NCI-H1436 treated with DMSO at 0.1 percent for 48 hours (cell line): ENCODE measurements at places on chromosomes 3 and 15.

DNA sequence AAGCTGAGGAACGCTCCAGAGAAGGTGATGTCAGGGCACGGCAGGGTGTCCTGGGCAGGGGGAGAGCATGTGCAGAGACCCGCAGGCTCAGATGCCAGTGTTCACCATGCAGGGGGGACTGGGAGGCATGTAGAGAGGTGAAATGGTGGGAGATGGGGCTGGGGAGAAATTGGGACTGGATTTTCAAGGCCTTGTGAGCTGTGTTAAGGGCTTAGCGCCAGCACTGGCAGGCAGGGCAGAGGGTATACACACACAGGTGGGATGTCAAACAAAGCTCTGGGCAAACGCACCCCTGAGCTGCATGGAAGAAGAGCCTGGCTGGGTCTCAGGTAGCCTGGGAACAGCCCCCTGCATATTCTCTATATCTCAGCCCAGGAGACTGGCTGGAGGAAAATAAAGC lies 282.7 kb downstream of the SHQ1 start:
- no peak for DNase-seq

DNA sequence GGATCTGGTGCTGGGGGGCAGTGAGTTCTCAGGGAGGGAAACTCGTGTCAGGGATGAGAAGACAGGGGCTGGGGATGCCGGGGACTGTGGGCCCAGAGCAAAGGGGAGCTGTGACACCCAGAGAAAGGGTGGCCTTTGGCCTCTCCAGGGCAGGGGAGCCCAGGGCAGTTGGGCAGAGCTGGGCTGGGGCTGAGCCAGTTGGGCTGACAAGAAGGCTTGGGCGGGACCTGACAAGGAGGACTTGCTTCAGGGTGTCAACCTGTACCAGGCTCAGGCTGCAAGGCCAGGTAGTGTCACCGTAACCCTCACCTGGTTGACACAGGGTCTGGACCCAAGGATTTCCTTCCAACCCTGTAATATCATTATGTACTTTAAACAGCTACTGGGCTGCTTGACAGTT lies 13.2 kb upstream of the ANPEP start:
- no peak for DNase-seq

- DNase-seq, result no peak
Observed at GRCh38 chr3:129289201-129289921, 10.7 kb downstream of the HMCES start.

DNA sequence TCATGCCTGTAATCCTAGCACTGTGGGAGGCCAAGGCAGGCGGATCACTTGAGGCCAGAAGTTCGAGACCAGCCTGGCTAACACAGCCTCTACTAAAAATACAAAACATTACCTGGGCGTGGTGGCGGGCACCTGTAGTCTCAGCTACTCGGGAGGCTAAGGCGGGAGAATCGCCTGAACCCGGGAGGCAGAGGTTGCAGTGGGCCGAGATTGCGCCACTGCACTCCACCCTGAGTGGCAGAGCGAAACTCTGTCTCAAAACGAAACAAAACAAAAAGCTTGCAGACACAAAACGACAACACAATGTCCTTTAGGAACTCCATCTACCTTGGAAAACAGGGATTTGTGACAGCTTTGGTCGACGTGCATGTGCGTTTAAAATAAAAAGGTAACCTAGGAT lies 716 bp upstream of the KLHL24 start:
- no peak for DNase-seq

DNA sequence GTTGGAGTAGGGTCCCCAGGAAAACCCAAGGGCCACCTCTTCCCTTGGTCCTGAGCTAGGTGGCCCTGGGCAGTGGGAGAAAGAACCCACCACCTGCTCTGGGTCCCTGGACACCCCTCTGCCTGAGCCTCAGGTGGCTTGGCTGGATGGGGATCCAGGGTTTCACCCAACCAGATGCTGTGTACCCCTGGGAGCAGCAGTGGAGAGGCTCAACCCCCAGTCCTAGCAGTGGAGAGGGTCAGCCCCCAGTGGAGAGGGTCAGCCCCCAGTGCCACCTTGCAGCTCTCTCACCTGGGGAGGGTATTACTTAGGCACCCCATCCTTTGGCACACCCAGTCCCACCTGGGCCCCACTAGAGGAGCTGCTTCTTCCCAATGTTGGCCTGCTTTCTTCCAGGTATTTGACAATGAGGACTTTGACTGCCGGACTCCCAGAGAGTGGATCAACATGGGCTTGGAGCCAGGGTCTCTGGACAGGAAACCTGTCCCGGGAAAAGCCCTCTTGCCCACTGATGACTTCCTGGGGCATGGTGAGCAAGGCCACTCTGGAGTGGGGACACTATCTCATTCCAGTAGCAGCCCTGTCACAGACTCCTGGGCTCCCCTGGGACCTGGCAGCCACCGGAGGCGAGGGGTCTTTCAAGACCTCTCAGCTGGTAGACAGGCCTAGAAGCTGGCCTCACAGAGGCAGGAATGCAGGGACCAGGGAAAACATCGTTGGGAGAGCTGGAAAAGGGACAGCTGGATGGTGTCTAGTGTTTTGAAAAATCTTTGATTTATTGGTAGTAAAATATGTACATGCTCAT lies 11.6 kb downstream of the DNAH1 start:
- DNase-seq, result no peak

DNA sequence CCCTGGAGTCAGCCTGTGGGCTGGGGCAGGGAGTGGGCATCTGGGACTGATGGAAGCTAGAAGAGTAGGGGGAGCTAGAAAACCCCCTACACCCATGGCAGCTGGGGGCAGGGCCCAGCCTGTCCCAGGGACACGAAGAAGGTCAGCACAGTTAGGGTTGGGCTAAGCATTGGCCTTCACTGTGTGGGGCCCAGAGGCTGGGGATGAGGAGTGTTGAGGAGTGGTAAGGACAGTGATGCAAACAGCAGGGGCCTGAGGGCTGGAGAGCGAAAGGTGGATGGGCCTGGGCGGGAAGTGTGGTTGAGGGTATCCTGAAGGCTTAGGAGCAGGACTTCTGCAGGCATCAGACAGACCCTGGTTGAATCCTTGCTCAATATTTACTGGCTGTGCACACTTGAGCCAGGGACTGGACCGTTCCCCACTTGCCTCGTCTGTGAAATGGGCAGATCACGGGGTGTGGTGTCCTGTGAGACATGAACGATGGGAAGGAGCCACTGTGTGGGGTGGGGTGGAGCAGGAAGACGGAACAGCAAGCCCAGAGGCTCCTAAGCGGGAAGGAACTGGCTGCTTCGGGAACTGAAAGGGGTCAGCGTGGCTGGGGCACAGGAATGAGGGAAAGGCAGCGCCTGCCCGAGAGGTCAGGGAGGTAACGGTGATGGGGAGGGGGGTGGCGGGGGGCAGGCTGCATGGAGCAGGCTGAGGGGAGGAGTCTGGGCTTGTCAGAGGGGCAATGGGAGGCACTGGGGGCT lies 7.3 kb downstream of the PRKCD start:
- no peak for DNase-seq

GRCh38 chr3:168511428-168512014 lies 415.8 kb upstream of the GOLIM4 start:
- no peak for DNase-seq

DNA sequence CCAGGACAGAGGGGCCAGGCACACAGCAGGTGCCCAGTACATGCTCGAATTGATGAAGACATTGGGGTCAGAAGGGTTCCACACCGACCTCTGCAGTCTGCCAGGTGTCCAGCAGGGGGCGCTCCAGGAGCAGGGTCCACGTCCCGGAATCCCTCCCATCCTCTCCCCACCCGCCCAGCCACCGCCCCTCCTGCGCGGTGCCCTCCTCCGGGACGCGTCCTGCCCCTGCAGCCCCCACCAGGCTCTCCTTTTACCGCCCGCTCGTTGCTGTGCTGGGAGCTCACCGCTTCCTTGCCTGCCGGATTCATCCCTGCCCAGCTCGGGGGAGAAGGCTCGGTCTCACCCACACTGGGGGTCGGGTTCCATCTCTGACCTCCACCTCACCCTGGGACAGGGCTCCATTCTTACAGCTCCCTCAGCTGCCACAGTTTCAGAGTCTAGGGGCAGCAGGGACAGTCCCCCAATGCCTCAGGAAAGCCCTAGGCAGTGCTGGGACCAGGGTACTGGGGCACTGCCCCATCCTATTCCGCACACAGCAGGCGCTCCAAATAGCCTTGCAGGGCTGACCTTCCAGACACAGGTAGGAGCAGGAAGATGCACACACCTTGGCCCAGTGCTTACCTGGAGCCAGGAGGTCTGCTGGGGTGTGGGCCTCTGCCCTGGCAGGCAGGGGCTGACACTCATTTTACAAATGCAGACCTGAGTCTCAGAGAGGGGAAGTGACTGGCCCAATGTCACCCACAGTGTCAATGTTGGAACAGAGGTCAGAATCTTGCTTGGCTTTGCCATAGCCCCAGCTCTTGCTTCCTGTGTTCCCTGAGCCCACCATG lies 31.0 kb downstream of the GRIP2 start:
- DNase-seq, result no peak

DNA sequence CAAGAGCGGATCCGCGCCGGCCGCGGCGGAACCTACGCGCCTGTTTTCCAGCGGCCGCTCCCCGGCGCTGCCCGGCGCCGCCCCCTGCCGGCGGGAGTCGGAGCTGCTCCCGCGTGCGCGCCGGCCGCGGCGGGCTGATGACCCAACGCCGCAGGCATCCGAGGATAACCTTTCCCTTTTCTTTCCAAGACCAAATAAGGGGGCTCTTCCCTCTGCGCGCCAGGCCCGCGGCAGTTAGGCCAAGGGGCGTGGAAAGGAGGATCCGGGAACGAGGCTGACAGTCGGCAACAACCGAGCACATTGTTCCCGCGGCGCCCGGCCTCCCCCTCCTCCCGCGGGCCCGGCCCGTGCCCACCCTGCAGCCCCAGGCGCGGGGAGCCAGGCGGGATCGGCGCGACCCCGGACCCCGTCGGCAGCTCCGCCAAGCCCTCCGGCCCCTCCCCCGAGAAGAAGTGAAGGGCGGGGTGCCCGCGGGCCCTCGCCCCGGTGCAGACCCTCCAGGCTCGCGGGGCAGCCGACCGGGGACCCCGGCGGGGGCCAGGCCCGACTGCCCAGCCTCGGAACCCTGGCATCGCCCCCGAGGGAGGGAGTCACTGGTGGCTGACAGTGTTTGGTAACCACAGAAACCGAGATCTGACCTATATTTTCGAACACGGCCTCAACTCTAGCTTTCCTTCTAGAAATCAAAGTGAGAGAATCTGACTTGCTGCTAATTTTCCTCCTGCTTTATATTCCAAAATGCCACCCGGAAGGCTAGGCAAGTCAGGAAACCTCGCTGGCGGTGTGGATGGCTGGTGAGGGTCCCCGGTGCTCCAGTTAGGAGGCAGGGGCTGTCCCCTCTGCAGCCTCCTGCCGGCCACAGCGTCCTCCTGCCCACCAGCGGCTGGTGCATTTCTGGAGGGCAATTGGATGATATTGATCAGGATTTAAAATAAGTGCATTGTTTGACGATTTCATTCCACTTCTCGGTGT lies 45.6 kb upstream of the SYNM start:
- no peak for DNase-seq

GRCh38 chr3:61058836-61059235 lies 192.4 kb downstream of the FHIT start:
- DNase-seq, result no peak

DNA sequence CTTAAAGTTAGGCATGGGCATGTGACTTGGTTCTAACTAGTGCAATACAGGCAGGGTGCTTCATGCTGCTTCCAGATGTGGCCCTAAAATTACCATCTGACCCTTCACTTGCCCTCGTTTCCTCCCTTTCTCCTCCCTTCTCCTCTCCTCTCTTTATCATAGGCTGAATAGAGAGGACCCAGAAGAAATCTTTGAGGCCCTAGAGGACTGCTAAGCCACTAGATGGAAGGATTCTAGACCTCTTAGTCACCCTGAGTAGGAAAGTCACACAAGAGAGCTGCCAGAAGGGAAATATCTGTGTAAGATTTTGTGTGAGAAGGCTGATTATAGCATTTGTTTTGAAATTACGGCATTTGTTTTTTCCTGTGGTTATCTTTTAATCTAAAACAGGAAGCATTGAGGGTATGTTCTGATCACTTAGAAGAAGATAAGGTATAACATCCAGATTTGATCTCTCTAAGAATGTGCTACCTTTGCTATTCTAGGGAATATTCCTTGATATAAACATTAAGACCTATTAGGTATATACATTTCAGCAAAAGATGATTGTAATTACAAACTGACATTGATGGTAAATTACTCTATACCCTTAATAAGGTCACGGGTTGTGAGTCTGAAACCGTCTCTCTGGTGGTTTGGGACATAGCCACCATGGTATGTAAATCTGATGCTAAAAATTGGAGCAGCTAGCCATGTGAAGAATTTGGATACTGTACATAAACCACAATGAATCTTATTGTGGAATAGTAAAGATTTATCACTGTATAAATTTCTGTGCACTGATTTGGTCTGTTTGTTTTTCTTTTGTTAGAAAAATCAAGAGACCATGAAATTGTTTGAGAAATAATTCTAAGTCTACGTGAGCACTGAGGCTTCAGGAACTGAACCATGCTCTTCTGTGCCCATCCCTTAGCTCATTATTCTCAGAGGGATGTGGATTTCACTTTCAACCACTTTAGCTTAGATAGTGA lies 84.1 kb downstream of the TP63 start:
- no peak for DNase-seq
